Chondrocyte (in vitro differentiated cells): ENCODE measurements at places on chromosomes 2 and 18.

- no peak for DNase-seq
Measured at GRCh38 chr2:68997401-68997800, 15.6 kb upstream of the ANTXR1 start.

GRCh38 chr2:239322416-239323086 lies 78.3 kb downstream of the HDAC4 start:
- no peak for DNase-seq

DNA sequence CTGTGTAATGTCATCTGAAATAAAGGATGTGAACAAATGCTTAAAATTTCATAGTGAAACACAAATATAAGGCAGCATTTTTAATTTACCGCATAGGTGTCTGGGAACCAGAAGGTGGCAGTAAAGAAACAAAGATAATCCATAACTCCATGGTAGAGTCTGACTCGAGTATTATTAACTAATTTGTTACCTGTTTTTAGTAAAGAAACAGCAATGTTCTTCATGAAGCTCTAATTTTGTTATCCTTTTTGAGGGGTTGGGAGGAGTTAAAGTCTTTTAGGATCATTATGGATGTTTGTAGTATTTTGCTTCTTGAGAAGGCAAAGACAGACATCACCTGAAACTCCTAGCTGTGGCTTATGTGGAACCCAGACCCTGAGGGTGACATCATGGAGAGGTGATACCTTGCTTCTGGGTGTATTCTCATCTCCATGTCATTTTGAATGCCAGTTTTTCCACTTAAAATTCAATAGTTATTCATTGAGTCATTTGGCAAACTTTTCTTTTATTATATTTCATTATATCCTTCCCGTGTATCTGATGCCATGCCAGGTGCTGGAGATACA lies 286.2 kb upstream of the EPAS1 start:
- no peak for DNase-seq

- DNase-seq = no peak
Measured at GRCh38 chr18:41073372-41073954, 881.6 kb upstream of the PIK3C3 start.

- DNase-seq = no peak
Measured at GRCh38 chr2:179020156-179020750, 29.7 kb downstream of the CCDC141 start.

- no peak for DNase-seq
Measured at GRCh38 chr18:9721893-9722550, 13.9 kb downstream of the RAB31 start.

GRCh38 chr2:162084536-162084935 lies 10.5 kb upstream of the DPP4 start:
- no peak for DNase-seq

DNA sequence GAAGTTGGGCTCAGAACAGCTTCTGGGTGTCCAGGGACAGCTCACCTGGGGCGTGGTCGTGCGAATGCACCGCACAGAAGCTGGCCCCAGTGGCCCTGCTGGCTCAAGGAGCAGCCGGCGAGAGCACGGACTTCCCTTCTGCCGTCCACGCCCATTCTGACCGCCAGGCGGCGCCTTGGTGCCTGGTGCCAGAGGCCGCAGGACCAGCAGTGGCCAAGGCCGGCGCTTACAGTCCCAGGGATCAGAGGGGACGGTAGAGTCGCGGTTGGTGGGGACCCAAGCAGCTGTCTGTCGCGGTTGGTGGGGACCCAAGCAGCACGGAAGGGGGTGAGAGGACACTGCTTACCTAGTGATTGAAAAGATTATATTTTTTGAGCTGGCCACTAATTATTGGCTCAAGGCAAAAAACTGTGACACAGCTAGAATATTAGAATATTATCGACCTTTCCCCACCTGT lies 25.7 kb downstream of the NPPC start:
- DNase-seq = peak; percentile 91

GRCh38 chr2:201952187-201952586 lies 81.5 kb upstream of the FZD7 start:
- peak; percentile 21 for DNase-seq

- peak; percentile 77 for DNase-seq
Measured at GRCh38 chr2:128289439-128289838, 29.2 kb downstream of the HS6ST1 start.

DNA sequence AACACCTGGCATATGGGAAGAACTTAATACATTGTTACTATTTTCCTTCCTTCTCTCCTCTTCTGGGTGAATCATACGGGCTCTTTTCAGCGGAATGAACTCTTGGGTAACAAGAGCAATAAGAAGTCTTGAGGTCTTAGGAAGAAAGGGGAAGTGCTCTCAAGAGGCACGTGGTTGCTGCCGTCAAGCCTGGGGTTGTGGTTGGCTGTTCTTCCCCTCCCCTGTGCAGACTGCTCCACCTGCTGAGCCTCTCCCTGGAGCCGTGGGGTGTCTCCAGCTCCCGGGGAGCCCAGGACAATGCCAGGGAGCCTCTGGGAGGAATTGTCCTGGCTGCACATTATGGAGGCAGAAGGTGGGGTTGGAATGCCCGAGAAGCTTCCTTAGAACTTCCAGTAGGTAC lies 19.4 kb downstream of the TOGARAM2 start:
- DNase-seq = no peak

DNA sequence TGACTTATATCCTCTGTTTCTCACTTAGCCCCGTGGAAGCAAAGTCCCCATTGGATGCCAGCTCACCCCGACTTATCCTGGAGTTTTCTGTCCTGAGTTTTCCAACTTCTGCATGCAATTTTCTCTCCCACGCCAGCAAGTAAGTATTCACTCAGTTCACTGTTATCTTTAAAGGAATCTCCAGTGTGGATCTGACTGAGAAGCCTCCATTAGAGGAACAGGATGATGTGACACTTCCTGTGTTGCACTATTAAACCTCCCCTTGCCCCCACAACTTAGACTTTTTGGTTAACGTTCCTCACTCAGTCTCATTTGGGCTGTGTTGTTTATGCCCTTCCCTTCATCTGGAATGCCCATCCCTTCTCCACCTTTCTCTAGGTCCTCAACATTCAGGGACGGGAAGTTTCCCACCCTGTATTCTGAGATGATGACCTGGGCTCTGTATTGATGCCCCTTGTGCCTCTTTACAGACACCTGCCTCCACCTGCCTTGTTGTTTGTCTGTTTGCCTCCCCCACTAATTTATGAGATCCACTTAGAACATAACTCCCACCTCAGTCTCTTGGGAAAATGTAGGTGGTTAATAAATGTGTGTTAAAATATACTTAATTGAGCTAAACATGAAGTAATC lies 536.1 kb upstream of the RAB6C start:
- no peak for DNase-seq

DNA sequence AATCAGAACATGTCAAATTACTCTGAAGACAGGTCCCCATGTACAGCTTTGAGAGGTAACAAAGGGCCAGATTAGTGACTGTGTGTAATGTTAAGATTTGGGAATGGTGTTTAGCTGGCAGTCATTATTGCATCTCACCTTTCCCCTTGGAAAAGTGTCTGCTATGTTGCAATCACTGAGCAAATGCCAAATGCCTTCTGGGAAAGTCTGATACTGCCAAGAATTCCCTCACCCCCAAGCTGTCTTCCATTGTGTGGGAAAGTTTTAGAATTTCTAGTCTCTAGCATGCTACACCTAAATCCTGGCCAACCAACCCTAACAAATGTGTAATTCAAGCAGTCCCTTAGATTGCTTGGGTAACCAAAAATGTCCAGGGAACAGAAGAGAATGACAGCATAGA lies 13.6 kb upstream of the PELI1 start:
- no peak for DNase-seq

GRCh38 chr2:181585732-181586131 lies 71.2 kb downstream of the CERKL start:
- DNase-seq = no peak

- DNase-seq = no peak
Measured at GRCh38 chr18:36075862-36076587, 8.7 kb upstream of the RPRD1A start.

DNA sequence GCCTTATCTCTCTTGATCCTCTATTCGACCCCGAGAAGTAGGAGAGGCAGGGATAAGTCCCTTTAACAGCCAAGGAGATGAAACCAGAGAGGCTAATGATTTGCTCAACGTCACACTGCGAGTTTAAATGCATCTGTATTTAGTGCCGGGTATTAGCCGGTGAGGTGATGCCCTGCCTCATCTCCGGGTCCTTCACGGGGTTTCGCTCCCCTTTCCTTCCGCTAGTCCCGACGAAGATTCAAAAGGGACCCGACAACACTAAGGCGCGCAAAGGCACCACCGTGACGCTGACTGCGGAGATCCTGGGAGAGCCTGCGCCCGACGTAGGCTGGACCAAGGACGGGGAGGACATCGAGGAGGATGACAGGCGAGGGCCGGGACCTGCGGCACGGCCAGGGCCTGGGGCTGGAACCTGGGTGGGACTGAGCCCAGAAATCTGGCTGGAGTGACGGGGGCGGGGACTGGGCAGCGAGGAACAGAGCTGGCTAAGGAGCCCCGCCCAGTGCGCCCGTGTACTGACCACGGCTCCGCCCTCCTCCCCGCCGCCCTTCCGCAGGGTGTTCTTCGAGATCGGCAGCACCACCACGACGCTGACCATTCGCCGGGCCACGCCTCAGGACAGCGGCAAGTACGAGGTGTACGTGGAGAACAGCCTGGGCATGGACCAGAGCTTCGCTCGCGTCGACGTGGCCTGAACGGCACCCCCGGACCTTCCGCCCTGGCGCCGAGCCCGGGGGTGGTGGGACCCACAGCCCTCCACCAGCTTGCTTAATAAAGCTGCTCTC lies 1.0 kb upstream of the GMPPA start:
- DNase-seq = no peak

DNA sequence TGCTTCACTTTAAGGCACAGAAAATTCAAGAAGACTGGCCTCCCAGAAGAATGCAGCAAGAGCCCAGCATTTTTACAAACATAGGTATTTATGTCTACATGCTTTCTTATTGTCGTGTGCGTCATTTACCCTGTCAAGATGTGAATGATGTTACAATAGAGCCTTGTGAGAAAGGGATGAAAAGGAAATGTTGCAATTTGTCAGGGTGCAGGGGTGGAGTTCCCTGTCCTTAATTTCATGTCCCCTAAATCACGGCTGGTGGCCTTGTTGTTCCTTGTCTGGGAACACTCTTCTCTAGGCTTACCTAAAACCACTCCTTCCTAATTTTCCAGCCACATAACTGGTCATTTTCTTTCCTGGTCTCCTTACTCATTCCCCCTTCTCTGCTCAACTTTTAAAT lies 194.2 kb downstream of the TXNL1 start:
- DNase-seq = no peak

GRCh38 chr18:50427896-50428295 lies 53.0 kb downstream of the SKA1 start:
- no peak for DNase-seq

GRCh38 chr2:205814039-205814364 lies 131.7 kb downstream of the NRP2 start:
- DNase-seq = no peak

GRCh38 chr2:16044946-16045456 lies 104.7 kb downstream of the MYCN start:
- DNase-seq = no peak

DNA sequence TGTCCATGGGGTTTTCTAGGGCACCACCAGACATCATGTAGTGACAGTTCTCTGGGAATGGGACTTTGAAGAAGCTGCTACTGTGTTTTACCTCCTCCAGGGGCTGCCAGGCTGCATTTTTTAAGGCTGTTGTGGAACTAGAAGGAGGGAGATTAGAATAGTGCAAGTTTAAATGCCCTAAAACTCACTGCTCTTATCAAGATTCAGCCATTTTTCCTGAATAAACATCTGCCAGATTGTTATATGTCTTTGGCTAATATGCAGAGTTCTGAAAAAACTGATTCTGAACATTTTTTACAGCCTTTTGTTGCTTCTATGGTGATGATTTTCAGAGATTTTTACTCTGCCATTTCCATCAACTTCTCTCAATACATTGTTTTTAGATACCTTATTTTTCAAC lies 8.6 kb upstream of the EPB41L5 start:
- no peak for DNase-seq

- no peak for DNase-seq
Measured at GRCh38 chr2:32358111-32358482, 1.3 kb downstream of the BIRC6 start.

DNA sequence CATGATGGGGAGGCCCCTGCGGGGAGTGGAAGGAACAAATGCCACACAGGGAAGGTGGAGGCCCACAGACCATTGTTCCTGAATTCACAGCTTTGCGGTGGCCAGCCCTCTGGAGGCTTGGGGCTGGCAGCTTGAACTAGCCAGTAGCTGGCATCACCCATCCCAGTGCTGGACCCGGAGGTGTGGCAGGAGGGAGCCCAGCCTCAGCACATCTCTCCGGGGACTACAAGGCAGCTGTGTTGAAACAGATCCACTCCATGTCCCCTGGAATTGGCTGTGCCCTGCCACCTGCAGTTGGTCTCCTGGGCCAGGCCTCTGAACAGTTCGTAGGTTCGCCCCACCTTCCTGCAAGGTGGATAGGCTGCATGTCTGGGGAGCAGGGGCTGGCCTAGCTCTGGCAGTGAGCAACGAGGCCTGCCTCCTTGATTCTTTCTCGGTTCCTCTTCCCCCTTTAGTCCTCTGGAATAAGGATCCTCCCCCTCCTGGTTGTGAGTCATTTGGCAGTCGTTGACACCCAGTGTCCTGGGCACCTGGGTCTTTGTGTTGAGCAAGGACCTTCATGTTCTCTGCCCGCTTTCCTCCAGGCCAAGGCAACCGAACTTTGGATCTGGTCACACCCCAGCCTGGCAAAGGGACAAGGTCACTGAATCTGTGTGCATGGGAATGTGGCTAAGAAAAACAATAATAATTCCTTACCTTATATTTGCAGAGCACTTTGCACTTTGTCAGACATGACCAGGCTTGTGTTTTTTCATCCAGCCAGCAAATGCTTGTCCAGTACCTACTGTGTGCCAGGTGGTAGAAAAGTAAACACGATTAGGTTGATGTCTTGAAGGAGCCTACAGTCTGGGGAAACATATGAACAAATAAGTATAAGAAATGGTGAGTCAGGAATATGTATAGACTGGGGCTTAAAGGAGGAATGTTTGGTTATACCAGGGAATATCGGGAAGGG lies 55.0 kb upstream of the MCFD2 start:
- no peak for DNase-seq

DNA sequence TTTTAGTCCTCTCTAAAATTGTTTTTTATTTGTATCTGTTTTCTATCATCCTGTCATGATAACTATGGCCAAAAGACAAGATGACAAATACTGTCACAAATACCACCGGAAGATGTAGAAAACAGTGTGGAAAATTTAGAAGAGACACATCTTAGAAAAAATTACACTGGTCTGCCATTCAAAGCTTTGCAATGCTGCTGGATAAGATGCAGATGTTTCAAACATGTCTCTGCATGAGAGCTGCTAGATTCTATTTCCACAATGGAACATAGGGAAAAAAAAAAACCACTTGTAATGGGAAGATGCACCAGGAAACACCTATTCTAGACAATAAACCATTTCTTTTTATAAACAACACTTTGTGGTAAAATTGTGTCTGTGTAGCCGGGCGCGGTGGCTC lies 5.8 kb upstream of the TAF1B start:
- no peak for DNase-seq

GRCh38 chr18:6638447-6638846 lies 91.1 kb upstream of the ARHGAP28 start:
- no peak for DNase-seq

- no peak for DNase-seq
Measured at GRCh38 chr2:2756886-2757285, 425.8 kb upstream of the MYT1L start.

GRCh38 chr2:144083211-144083610 lies 436.7 kb downstream of the ZEB2 start:
- DNase-seq = no peak

- peak; percentile 59 for DNase-seq
Measured at GRCh38 chr18:79819968-79820351, 22.2 kb downstream of the KCNG2 start.

GRCh38 chr18:6406910-6407470 lies 7.7 kb downstream of the L3MBTL4 start:
- DNase-seq = no peak

- DNase-seq = no peak
Measured at GRCh38 chr2:40213619-40214018, 238.3 kb downstream of the SLC8A1 start.
